ENCODE measurements at places on chromosomes 4 and X.

GRCh38 chr4:78100060-78100459 lies 42.9 kb downstream of the FRAS1 start:
- no peak for DNase-seq

- no peak for DNase-seq
Observed at GRCh38 chrX:123432361-123433150, 248.5 kb downstream of the GRIA3 start.

GRCh38 chr4:138522366-138522765 lies 280.2 kb upstream of the SLC7A11 start:
- DNase-seq, result no peak

GRCh38 chr4:173910891-173911290 lies 372.6 kb downstream of the FBXO8 start:
- no peak for DNase-seq

GRCh38 chr4:184293552-184293951 lies 75.9 kb upstream of the ENPP6 start:
- no peak for DNase-seq

DNA sequence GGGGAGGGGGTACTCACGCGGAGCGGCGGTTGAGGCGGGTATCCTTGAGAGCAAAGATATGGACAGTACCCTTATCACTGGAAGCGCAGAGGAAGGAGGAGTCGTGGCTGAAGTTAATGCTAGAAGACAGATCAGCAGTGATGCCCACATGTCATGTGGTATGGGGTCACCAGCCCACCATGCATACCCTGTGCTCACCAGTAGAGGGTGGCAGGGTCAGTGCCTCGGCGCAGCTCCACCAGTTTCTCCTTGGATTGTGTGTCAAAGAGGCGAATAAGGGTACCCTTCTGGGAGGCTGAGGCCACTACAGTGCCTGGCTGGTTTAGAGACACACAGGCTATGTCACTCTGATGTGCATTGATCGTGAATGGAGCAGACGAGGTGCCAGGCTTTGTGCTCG lies 1.5 kb upstream of the PRAF2 start:
- no peak for DNase-seq

- no peak for DNase-seq
Observed at GRCh38 chrX:43450355-43450754, 205.7 kb upstream of the MAOA start.

GRCh38 chr4:89298788-89299152 lies 8.8 kb downstream of the GPRIN3 start:
- DNase-seq, result no peak

DNA sequence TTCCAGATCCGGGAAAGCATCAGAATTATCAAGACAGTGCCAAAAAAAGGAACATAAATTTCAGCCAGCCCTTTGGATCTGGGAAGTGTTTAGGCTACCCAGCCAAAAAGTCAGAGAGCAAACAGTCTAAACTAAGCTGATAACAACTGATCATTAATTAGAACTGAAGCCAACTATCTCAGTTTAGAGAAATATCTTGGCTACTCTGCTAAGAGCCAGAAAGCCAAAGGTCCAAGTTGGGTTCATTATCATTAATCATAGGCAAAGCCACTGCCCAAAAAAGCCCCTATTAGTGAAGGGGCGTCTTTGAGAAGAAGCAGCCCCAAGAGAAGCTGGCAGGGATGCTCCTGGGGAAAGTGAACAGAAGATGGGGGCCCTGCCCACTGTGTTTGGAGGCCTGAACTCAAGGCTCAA lies 37.0 kb upstream of the SHISA3 start:
- no peak for DNase-seq

DNA sequence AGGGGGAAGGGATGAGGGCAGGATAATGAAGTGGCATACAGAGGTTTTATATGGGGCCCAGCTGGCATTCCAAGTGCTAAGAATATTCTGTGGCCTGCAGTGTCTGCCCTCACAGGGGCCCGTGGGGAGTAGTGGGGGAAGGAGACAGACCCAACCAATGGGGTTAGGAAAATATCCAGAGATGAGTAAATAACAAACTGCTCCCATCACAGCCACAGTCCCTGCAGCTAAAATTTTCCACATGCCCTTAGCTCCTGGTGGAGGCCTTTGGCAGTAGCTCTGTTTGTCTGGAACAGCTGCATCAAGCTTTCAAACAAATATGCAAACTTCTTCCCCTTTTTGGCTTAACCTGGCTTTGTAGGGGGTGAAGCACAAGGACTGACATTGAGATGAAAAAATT lies 3.1 kb downstream of the SRPX2 start:
- DNase-seq, result no peak

DNA sequence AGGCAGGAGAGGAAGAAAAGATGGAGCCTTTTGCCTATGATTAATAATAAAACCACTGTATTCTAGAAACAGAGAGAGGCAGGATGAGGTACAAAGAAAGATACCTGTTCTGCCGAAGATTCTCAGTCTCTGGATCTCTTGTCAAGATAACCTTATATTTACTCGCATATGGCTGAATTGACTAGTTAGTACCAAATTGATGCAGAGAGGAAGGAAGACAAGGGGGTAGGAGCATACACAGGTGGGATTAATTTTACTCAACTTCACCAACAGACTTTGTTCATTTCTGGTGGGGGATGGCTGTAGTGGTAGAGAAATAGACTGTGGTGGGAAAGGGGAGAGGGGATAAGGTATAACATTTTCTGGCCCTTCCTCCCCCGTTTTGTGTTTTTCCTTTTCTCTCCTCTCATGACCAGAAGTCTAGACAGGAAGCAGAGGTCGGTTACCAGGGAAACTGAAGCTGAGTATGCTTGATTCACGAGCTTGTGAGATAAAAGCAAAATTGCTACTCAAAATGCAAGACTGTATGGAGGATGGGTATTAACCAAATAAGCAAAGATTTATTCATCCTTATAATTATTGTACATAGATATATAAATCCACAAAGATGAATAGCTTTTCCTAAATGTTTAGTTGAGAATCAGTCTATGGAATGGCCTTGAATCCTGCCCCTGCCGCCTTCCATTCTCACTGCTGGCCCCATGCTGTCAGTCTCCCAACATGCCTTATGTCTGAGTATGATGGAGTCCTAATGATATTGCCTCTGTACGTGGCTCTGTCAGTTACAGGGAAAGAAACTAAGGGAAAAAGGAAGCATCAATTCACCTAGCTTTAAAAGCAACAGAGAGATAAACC lies 17.8 kb upstream of the PAGE2B start:
- DNase-seq, result no peak

DNA sequence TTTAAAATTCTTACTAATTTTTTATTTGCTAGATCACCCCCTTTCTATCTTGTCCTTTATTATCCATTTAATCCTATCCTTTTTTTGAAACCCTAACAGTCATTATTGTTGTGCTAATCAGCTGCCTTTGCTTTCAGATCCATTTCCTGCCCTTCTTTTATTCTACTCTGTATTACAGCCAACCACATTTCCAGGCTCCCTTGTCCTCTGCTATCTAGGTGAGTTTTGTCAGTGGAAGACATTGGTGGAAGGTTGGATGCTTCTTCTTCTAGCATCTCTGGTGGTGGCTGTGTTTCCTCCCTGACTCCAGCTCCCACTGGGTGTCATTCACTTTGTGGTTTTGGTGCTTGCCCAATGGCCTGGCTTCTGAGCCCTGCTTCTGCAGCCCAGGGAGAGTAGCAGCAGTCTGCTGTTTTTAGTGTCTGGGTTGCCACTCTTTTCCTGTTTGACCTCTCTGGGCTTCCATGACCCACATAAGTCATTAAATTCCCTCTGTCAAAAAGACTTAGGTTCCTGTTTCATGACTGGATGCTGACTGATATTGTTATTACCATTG lies 225.2 kb upstream of the PGRMC2 start:
- no peak for DNase-seq

DNA sequence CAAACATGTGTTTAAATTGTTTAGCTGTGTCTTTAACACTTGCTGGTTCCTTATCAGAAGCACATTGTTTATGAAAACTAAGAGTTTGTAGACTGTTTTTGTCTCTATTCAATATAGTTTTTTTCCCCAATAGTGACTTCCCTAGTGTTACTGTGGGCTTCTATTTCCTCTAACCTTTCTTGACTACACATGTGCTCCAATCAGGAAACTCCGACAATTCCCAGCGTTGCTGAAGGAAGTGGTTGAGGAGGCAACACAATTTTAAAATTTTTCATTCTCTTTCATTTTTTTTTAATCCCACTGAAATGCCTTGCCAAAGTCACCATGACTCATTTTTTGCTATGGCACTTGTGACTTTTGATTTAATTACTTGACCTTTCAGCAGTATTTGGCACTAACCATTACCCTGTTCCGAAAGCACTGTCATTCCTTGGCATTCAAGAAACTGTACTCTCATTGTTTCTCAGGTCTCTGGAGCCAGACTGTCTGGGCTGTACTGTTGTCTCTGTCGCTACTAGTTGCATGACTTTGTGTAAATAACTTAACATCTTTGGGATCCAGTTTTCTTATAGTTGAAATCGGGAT lies 67.6 kb upstream of the FREM3 start:
- DNase-seq, result no peak

DNA sequence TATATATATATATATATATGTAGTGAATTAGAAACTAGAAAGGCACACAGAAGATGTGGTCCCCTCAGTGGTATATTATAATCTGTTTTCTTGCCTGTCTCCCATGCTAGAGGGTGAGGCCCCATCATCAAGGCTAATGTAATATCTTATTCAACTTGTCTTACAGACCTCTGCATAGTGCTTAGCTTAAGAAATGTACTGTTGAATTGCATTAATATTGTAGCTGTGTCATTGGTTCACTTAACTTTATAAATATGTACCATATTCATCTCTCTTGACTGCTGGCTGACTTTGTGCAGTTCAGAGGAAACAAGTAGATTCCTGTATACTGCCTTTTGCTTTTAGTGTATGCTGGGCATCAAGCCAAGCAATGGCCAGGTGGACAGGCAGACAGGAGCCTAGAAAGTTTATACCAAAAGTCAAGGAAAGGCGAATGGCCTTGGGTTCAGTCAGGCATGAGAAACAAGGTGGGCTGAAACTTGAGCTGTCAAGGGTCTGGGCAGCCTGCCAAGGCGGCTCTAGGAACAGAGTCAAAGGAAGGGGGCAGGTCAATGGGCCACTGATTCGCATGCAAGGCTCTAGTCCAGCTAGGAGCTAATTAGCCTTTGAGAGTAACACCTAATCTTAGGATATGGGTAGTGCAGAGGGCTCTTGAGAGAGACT lies 78.8 kb upstream of the LEF1 start:
- DNase-seq, result no peak

- DNase-seq, result no peak
Observed at GRCh38 chr4:182451441-182451840, 208.2 kb downstream of the TENM3 start.

DNA sequence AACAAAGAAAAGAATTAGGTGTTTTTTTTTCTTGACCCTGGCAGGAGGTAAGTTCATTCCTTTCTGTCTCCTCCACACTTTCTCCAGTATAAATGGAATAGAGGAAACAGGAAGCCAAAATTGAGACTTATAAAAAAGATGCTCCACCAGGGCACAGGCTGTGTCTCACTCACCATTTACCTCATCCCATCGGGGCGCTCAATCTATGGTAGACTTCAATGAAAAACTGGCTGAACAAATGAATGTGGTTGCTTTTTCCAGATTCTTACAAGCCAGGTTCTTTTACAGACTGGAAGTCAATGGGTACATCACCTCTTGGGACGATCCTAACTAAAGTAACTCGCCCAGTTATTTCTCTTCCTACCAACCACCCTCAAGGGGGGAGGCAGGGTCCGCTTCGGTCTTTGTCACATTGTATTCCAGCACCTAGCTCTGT lies 685 bp downstream of the COMMD8 start:
- DNase-seq, result no peak

GRCh38 chrX:24479924-24480323 lies 14.8 kb downstream of the PDK3 start:
- DNase-seq, result peak; percentile 52

DNA sequence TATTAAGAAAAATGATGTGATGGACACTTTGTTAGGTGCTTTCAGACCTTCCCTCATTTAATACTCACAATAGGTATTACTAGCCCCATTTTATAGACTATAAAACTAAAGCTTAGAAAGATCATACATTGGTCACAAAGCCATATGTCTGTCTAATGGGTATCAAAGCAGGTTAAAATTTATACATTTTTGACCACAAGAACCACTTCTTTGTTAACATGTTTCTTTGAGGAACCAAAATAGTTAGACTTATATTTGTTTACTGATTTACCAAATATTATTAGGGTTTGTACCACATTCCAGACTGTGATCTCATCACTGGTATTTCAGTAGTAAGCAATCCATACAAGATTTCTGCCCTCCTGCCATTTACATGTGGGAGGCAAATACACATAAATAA lies 363.3 kb downstream of the NAF1 start:
- no peak for DNase-seq

DNA sequence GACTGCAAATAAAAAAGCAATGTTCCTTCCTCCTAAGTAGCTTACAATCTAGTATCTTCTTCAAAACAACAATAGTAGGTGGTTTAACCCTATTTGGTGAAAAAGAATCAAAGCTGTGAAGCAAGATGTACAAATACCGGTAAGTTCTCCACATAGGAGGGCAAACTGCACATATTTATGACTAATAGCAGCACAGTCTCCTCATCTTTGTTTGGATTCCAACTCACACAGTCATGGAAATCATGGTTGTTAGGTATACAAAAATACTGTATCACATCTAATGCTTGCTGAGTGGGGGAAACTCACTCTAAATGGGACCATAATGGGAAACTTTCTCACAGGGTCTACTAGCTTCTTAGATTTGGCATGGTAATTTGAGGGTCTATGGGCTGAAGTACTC lies 597.2 kb downstream of the INPP4B start:
- no peak for DNase-seq

- peak; percentile 12 for DNase-seq
Observed at GRCh38 chr4:168153596-168154440, 61.5 kb downstream of the ANXA10 start.

- DNase-seq, result no peak
Observed at GRCh38 chrX:39260965-39261364, 459.7 kb downstream of the MID1IP1 start.

- no peak for DNase-seq
Observed at GRCh38 chr4:84631573-84631972, 48.6 kb downstream of the CDS1 start.

- no peak for DNase-seq
Observed at GRCh38 chr4:104559502-104559901, 64.8 kb upstream of the CXXC4 start.

DNA sequence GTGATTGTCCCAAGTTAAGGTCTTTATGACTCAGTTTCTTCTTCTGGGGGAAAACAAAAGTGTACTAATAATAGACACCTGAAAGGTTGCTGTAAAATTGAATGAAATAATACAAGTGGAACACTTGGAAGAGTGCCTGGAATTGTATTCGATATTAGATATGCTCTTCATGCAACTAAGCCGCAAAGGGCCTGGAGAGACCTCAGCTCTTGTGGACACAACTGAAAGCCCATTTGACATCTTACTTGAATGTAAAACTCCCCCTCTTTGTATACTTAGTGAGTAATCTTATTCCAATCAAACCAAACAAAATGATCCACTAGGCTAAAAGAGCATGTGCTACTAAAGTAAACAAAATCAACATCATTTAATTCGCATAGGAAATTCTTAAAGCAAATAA lies 511 bp upstream of the MAP9 start:
- DNase-seq, result no peak

GRCh38 chr4:55099816-55100215 lies 25.6 kb downstream of the KDR start:
- no peak for DNase-seq

- no peak for DNase-seq
Observed at GRCh38 chr4:103092245-103092644, 7.4 kb downstream of the BDH2 start.

GRCh38 chrX:28108186-28108945 lies 127.1 kb upstream of the DCAF8L1 start:
- no peak for DNase-seq

GRCh38 chr4:99949034-99949998 lies 759 bp downstream of the H2AZ1 start:
- peak; percentile 82 for DNase-seq

All from activated T-helper 9 cell treated with anti-CD3 and anti-CD28 coated beads, Interleukin-2, amount 50 U/mL, for 16 hours (primary cell).